ENCODE measurements at places on chromosomes 5 and 9.

DNA sequence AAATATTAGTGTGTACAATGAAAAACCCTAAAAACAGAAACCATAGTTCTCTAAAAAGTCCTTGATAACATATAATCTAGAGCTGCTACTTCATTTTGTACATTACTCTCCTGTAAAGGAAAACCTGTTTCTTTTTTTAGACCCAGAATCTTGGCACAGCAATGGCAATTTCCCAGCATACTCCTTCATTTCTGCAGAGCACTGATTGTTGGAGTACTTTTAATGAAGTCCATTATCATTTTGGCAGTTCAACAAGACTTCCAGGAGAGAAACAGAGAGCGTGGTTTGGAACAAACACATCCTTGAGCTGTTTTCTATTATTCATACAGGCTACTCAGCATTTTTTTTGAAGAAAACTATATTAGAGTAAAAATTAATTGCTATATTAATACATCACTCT, 22.7 kb upstream of the MROH2B start:
- no peak for DNase-seq

DNA sequence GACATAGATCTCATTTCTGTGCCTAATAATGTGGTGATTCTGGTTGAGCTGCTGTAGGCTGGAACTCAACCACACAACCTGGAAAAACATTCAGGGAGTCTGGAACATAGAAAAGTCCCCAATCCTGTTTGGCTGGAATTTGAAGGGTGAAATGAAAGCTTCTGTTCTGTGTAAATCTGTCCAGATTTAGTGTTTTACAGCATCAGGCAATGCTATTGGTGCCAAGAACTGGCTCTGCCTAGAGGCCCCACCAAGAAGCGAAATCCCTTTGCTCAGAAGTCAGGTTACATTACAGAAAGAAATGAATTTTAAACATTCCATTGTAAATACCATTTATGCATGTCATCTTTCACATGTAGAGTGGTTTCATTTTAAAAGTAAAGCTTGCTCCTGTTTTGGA, 56.3 kb downstream of the TMEM174 start:
- no peak for DNase-seq

DNA sequence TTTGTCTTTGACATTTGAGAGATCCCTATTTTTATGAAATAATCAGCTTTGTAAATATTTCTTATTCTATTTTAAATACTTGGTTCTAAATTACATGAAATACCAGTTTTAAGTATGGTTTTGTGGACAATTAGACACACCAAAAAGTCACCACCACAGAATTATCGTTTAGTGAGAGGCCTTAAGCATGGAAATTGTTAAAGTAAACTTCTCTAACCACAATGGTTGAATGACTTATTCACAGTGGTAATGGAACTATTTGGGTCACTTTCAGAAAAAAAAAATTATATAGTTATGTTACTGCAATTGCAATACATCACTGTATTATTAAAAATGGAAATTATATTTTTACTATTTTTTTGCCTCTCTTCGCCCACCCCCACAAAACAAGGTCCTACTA, 1252.5 kb downstream of the EFNA5 start:
- DNase-seq, result no peak

- no peak for DNase-seq
Measured at GRCh38 chr5:154345255-154345952, 100.4 kb upstream of the SAP30L start.

- DNase-seq, result peak; percentile 71
Measured at GRCh38 chr9:764105-764524, 77.4 kb upstream of the DMRT1 start.

DNA sequence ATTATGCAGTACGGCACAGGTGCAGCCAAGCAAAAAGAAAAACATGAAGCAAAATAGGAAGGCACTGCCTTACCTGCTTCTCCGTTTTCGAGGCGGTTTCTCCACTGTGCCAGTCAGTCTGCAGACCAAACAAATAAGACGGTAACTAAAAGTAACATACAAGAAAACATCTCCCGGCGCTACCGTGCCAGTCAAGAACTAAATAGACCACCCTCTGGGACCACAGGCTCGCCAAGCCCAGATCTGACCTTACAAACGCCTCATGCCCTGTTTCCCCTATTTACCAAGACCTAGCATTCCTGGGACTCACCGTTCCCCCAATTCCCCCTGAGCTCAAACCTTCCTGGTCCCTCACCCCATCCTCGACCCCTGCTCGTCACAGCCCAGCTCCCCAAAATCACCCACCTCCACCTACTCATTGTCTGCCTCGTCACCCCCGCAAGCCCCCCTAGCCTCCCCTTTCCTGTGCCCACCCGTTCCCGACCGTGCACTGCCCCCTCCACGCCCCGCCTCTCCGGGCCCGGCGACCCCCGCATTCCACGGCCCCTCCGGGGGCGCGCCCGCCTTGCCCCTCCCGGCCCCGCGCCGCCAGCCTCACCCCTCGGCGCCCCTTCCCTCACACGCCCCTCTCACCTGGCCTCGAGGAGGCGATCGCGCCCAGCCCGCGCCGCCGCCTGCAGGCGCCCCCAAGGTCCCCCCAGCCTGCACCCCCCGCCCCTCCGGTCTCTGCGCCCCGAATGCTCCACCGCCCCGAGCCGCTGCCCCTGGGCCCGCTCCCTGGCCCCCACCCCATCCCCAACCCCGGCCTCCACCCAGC, 560 bp downstream of the SCAI start:
- no peak for DNase-seq

DNA sequence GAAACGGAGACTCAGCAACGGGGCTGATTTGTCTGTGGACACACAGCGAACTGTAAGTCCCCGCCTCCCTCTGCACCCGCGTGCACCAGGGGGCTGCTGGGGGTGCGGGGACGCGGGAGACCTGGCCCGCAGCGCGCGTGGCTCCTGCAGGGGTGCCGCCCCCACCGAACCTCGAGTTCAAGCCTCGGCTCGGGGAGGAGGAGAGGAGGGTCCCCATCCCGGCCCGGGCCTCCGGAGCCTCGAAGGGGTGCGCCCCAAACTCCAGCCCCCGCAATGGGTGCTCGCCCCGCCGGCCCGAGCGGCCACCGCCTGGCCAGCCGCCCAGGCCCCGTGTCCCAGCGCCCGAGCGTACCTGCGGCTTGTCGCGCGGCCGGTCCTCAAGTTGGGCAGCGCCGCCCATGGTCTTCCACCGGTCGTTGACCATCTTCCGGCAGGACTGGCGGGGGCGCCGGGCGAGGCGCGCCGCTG, 829 bp downstream of the FIBCD1 start:
- no peak for DNase-seq

DNA sequence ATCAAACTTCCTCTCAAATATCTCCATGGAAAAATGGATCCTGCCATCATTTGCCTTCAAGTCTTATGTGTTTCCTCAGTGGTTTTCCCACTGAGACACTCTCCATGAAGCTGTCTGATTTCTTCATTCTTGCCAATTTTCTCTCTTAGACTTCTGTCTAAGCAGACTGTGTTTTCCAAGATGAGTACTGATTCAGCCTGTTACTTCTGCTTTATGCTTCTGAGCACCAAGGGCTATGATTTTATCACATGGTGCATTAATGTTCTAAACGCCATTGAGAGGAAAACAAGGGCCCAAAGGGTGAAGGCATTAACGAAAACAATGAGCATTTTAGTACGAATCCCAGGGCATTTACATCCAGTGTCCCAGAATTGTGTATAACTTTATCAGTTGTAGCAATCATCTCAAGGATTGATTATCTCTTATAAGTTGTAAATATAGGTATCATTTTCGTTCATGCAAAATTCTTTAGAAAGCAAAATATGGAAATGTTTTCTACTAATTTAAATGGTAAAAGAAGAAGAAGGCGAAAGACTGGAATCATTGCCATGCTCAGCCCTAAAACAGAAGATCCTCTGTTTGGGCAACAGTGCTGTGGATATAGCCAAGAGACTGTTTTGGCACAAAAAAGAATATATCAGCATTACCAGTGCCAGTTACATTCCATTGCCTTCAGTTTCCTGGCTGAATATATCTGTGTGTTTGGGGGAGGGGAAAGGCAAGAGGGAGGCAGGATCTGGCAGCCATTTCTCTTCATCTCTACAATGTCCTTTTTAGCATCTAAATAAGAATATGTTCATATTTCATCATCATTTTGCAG, 537.6 kb downstream of the ANXA1 start:
- no peak for DNase-seq

- no peak for DNase-seq
Measured at GRCh38 chr9:118533101-118533500, 828.9 kb downstream of the TLR4 start.

- DNase-seq, result no peak
Measured at GRCh38 chr5:79695526-79695925, 5.9 kb downstream of the CMYA5 start.

DNA sequence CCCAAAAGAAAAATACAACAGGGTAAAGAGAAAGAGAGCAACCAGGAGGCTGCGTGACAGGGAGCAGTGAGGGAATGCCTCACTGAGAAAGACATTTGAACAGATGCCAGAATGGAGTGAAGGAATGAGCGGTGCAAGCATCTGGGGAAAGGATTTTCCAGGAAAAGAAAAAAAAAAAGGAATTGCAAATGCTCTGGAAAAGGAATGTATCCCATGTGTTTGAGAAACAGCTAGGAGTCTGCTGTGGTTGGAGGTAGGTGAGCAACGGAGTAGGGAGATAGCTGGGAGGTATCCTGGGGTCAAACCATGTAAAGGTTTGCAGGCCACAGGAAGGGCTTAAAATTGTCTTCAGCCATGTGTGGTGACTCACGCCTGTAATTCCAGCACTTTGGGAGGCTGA, 23.6 kb upstream of the CEMIP2 start:
- no peak for DNase-seq

GRCh38 chr9:19336166-19336565, 43.9 kb downstream of the RPS6 start:
- DNase-seq, result no peak

GRCh38 chr5:178330791-178331404, 98.3 kb upstream of the PHYKPL start:
- peak; percentile 49 for DNase-seq

DNA sequence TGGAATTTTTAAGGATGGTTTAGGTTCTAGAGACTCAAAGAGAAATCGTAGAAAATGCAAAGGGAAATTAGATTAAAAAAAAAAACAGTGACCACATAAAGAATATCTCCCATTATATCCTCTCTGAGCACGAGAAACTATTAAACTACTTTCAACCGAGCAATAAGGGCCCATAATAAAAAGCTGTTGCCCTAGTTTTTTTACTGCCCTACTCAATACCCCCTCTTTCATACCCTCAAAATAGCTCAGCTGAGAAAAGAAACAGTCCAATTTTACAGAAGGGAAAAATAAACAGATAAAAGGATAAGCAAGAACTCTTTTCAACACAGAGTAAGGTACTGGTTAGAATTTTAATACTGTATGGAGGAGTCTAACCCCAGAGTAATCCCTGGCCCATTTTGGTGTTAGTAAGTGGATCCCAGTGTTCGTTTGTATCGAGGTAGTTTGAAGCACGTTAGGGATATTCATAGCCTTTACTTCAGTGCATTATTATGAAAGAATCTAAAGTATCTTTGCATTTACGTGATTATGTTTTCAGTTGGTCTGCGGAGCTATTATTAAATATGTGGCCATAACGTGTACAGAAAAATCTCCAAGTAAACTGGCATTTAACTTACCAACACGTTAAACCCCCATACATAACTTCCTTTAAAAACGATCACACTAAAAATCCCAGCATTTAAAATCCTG, 980 bp upstream of the RHOBTB3 start:
- DNase-seq, result no peak
